ENCODE measurements at places on chromosomes 4 and X. TPM values are rescaled to one million over a fixed set of nuclear protein-coding genes. Genes with fewer than 3 reads are reported as not detected.

GRCh38 chr4:177680308-177680707 lies 238.1 kb upstream of the AGA start:
- no peak for DNase-seq

Gene CXCL5
- 0.13 TPM for total RNA-seq

Gene ATP2B3
- not detected for total RNA-seq

Gene CWH43
- total RNA-seq: 29.9 TPM

DNA sequence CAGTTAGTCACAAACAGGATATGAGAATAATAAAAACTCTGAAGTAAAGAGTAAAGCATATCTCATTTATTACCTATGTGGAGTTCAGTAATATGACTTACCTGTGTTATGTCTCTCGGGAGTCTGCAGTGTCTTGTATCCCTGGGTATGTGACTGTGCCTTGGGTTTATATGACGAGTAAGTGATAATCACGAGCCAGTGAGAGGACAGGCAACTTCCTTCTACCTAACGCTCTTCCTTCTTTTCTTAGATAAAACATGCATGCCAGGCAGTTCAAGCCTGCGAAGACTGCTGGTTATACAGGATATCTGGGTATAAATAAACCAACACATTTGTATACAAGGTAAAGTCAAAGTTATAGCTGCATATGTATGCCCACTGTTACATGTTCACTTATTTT lies at the start of gene HPGDS:
HPGDS (minus strand) TSS at position 143 of the 400 bp plus-strand sequence. CDS start 8,207 bp downstream, outside the sequence.
- DNase-seq: no peak

Gene ARHGAP6
- total RNA-seq: 5.0 TPM

DNA sequence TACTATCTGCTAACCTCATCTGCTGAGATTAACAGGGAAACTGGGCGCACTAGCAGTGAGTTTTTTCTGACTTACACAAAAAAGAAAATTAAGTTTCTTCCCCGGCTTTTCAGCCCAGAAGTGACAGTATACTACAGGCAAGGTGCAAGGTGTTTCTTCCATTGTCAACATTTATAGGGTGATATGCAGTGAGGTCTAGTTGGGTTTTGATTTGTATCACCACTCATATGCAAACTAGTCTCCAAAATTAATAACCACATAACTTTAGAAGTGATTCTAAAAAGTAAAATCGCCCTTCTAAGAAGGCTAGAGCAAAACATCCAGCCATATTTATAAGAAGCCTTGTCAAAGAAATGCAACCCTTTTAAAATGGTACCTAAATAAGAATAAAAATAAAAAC lies 640.1 kb downstream of the ARAP2 start:
- DNase-seq: no peak

Gene CLDN22
- total RNA-seq: not detected

DNA sequence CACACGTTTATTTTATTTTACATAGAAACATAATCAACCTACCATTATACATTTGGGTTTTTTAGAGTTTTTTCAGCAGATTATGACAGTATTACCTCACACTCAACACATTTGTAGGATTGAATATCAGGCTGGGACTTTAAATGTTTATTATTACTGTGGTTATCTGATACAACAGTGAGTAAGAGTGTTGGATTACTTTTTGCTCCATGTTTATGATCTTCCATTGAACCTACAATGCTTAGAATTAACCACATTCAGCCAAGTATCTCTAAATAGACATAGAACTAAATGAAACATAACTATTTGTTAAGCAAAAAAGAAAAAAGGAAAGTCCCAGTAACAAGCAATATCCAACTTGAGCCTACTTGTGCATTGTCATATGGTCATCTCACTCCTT lies 607.4 kb upstream of the PITX2 start:
- no peak for DNase-seq

DNA sequence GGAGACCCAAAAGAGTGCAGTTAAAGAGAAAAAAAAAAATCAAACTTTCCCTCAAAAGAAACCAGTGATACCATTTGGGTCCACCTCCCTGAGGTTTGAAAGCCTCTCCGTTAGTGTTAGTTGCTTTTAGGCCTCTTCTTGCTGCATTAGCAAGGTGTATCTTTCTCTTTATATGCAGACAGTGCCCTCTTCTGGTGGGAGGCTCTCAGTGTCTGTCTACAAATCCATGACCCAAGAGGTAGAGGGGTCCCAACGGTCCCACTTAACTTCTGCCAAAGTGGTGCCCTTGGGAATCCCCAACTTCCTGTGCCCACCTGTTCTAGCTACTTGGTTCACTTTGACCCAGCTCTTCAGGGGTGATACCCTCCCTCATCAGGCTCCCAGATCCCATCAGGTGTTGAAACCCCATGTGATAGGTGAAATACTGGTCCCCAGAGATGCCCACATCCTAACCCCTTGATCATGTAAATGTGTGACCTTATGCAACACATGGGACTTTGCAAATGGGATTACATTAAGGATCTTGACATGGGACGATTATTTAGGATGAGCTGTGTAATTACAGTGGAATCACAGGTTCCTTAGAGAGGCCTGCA lies 63.7 kb upstream of the CD99 start:
- peak; percentile 7 for DNase-seq

- no peak for DNase-seq
Measured at GRCh38 chr4:174218127-174218790, 65.2 kb downstream of the FBXO8 start.

Gene CENPVL1
- total RNA-seq: not detected

Gene CXCL3
- total RNA-seq: 17.5 TPM

DNA sequence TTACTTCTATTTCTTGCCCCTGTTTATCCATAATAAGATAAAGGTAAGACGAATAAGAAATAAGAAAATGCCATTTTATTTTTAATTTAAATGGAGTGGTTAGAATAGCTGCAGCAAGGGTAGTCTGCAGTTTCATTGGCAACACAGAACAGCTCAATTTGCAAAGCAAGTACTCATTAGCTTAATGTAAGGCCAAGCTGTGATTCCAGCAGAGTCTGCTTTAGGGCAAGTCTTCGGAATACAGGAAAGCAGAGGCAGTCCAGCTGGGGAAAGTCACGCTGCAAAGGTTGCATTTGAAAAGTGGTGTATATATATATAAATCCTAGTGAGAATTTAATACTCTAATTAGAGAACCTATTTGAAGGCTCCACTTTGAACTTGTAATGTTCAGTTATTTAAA lies 59.0 kb downstream of the ANXA10 start:
- no peak for DNase-seq

DNA sequence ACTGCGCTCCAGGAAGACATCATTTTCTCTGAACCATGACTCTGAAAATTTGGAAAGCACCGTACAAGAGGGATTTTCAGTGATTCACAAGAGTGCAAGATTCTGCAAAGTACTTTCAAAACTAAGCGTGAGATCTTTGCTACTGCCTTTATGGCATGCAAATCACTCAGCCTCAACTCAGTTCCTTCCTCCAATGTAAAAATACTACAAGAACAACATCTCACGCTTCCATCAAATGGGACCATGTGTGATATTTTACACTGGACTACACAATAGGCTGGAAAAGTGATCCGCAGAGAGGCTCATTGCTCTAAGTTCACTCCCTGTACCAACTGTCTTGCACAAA lies 674 bp upstream of the IL15 start:
- DNase-seq: no peak

DNA sequence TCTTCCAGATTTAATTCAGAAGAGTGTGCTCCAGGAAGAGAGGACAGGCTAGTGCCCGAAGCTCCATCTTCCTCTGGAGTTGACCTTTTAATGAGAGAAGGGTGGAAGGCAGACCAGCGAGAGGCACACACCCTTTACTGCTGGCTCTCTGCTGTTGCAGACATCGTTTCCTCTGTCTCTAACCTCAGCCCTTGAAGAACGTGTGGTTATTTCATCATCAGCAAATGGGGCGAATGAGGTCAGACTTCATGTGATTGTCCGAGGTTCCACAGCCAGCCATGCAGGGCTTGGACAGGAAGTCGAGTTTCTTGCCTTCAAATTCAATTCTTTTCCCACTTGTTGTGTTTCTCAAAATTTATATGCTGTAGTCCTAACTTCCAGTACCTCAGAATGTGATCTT lies 155.2 kb upstream of the MSX1 start:
- no peak for DNase-seq

Gene EDNRA
- total RNA-seq: 0.91 TPM
